Adrenal gland (tissue), 19 donors: ENCODE measurements at places on chromosomes 3 and 15.

- no peak for DNase-seq
Measured at GRCh38 chr3:37450561-37450960, 276.2 kb upstream of the LRRFIP2 start.

- DNase-seq: no peak
Measured at GRCh38 chr3:180528843-180529242, 73.1 kb upstream of the TTC14 start.

DNA sequence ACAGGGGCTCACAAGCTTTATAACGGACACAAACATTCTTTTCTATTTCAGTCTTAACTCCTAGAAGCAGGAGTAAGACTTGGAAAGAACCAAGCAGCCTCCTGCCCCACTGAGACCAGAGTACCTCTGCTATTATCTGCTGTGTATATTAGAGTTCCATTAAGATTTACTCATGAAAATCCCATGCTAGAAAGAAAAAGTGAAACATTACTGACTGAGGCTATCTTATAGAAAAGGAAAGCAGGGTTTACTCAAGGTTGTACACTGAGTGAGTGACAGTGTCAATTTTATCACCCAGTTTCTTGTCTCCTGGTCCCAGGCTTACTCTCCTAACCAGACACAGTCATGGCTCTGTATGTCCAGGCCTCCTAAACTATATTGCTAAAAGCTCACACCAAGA is 97.9 kb upstream of the SOX2 start:
- DNase-seq: no peak

GRCh38 chr3:81998907-81999306 is 237.5 kb upstream of the GBE1 start:
- no peak for DNase-seq

GRCh38 chr15:82995938-82996337 is 9.9 kb downstream of the RAMAC start:
- DNase-seq: no peak

DNA sequence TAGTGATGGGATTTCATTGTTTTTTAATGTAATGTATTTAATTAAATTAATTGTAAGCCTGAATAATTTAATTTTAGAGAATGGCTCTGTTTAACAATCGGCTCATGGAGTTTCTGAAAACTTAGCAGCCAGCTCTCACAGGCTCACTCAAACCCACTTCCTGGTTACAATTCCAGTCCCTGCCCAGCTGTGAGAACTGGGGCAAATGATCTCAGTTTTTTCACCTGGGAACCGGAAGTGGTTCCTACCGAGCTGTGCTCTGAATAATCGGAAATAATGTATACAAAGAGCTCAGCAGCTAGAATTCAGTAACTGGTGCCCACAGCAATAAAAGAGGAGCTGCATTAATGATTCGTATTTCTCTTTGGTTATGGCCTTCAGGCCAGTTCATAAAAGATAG is 244.3 kb upstream of the MCTP2 start:
- DNase-seq: no peak

- no peak for DNase-seq
Measured at GRCh38 chr15:75573648-75574384, 5.3 kb downstream of the PTPN9 start.

DNA sequence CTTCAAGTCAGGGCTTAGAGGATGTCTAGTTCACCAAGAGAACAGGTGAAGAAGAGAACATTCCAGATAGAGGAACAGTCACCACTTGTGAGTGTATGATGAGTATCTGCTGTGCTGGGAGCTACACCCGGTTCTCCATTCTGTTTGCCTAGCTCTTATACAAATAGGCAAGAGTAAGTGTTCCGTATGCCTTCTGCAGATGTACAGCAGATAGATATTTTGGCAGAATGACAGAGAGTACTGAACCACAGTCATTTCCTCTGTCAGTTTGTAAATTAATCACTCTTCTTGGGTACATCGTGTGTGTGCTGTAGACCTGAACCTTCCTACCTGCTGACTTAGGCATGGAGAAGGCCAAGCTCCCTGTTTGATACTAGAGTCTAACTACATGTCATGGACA is 108.3 kb upstream of the CTDSPL start:
- DNase-seq: no peak

DNA sequence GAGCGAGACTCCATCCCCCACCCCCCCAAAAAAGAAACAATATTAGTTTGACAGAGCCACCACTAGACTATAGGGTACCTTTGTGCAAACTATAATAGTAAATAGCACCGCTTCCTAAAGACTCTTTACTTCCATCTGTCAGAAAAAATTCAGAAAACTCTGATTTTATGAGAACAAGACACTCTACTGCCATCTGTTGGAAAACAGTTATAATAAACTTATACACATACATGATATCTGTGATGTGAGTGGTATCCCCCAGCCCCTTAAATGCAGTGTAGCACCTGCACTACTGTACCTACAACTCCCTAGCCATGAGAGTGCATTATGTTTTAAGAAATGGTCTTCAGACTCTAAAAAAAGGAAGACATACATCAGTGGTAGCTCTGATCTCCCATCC is 47.1 kb upstream of the CTDSPL start:
- no peak for DNase-seq

DNA sequence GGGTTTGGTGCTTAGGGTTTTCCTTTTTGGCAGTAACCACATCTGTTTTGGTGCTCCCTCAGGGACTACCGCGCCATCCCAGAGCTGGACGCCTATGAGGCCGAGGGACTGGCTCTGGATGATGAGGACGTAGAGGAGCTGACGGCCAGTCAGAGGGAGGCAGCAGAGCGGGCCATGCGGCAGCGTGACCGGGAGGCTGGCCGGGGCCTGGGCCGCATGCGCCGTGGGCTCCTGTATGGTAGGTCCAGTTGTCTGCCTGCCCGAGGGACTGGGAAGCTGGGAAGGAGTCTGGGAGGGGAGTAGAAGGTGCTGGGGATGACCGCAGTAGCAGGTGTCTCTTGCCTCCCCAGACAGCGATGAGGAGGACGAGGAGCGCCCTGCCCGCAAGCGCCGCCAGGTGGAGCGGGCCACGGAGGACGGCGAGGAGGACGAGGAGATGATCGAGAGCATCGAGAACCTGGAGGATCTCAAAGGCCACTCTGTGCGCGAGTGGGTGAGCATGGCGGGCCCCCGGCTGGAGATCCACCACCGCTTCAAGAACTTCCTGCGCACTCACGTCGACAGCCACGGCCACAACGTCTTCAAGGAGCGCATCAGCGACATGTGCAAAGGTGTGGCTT is 6.4 kb downstream of the MCM2 start:
- DNase-seq: no peak

DNA sequence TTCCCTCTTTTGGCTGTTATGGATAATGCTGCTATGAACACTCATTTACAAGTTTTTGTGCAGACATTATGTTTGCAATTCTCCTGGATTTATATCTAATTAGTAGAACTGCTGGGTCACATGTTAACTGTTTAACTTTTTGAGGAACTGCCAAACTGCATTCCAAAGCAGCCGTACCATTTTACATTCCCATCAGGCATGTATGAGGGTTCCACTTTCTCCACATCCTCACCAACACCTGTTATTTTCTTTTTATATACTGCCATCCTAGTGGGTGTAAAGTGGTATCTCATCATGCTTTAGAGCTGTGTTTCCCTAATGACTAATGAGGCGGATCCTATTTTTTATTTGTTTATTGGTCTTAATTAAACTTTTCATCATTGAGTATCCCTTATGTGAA is 9.2 kb downstream of the KPNA4 start:
- no peak for DNase-seq

DNA sequence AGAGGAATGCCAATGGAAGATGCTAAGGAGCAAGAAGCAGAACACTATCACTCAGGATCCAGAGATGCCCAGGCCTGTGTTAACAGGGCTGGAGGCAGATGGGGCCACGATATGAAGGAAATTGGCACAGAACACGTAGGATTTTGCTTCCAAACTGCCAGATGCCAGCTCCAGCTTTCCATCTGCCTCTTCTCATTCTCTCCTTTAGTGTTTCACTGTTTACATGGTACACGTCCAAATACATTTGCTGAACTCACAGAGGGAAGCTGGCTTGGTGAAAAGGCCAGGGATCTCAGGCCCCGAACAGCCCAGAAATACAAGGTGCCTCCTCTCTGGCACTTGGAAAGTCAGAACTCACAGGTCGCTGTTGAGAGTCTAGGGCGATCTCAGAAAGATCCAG is 187.0 kb downstream of the NTRK3 start:
- no peak for DNase-seq
